ENCODE measurements at places on chromosomes 3 and 15. TPM values are rescaled to one million over a fixed set of nuclear protein-coding genes. Genes with fewer than 3 reads are reported as not detected.

DNA sequence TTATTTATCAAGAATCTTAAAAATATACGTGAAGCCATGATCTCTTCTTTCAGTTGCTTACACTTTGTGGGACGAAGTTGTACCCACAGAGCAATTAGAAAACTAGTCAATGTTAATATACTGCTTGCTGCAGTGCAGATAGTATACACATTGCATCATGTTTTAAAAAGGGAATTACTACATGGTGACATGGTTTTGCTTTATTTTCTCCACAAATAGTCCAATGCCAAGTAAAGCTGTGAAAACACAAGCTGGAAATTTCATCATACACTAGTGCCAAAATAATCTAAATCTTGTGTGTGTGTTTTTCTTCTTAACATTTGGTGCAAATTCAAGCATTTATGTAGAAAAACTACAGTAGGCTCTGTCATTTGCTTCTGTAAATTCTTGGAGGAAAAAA lies 233.0 kb downstream of the EPHA3 start:
- no peak for DNase-seq

DNA sequence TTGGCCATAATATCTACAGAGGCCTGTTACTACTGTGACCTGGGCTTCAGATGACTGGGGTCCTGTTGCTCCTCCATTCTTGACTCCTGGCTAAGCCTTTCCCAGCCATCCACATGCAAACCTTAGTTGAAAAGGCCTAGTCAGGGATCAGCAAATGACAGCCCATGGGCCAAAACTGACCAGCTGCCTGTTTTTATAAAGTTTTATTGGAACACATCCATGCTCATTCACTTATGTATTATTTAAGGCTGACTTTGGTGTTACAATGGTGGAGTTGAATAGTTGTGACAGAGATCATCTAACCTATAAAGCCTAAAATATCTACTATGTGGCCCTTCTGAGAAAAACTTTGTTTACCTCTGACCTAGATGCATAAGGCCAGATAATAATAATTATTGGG lies 16.8 kb upstream of the SLC4A7 start:
- no peak for DNase-seq

DNA sequence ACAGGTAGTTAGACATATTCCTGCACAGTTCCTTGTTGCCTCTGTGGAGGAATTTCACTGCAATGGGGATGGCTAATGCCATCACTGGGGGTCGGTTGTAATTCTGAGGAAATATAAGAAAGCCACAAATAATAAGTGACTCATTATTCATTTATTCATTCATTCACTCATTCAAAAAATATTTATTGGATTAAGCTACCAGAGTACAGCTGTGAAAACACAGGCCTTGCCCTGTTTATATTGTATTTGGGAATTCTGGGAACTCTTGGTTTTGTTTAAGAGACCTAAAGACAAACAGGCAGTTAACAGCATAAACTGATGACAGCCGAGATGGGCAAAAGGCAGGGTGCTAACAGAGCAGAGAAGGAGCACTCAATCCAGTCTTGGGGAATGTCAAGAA lies 23.6 kb downstream of the PTX3 start:
- no peak for DNase-seq

DNA sequence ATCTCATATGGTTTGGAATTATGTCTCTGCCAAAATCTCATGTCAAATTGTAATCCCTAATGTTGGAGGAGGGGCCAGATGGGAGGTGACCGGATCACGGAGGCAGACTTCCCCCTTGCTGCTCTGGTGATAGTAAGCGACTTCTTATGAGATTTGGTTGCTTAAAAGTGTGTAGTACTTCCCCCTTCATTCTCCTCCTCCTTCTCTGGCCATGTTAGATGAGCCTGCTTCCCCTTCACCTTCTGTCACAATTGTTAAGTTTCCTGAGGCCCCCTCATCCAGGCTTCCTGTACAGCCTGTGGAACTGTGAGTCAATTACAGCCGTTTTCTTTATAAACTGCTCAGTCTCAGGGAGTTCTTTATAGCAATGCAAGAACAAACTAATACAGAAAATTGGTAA lies 51.1 kb downstream of the NEDD4 start:
- no peak for DNase-seq

DNA sequence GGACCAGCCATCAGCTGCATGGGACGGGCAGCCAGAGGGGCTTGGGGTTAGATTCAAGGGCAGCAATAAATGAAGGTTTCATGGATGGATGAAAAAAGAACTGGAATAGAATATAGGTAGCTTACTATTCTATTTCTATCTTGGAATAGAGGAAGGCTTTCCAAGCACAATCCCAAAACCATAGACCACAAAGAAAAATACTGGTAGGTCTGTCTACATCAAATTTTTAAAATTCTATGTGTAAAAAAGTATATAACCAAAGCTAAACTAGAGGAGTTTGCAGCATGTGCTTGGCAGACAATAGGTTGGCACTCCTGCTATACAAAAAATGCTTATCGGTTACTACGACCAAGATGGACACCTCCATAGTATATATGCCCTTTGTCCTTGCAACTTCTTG lies 7.2 kb upstream of the FBLN2 start:
- no peak for DNase-seq

GRCh38 chr3:152826476-152826875 lies 8.5 kb upstream of the P2RY1 start:
- no peak for DNase-seq

GRCh38 chr3:149203758-149204157 lies 17.9 kb downstream of the CP start:
- DNase-seq = no peak

- no peak for DNase-seq
Observed at GRCh38 chr3:13881536-13882410, 1.9 kb upstream of the WNT7A start.

GRCh38 chr3:101261506-101261905 lies 58.9 kb downstream of the IMPG2 start:
- no peak for DNase-seq

DNA sequence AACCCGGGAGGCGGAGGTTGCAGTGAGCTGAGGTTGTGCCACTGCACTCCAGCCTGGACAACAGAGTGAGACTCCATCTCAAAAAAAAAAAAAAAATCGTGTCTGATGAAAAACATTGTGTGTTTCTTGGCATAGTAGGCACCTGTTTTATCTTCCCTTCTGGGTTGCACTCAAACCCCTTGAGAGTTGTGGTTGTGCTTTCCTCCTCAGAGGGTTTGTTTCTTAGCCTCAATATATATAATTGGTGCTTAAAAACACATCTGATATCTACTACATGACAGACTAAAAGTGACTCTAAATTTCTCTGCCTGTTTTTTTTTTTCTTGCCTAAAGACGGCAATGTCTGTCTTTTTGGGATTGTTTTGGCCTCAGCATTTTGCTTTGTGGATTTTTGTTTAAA lies 7.6 kb downstream of the NR1D2 start:
- no peak for DNase-seq

GRCh38 chr15:63970621-63971426 lies 75.5 kb downstream of the DAPK2 start:
- no peak for DNase-seq

DNA sequence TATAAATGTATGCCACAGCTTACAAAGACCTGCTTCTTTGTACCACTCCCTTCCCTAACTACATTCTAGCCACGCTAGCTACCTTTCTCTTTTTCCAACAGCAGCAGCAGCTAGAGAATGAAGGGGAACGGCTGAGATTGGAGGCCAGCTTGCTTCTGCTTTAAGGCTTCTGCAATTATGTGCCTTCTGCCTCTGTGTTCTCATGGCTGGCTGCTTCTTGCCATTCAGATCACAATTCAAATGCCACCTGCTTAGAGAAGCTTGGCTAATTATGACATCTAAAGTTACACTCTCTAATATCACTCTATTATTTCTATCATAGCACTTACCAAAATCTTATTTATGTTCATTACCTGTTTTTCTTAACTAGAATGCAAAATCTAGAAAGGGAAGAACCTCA lies 95.2 kb downstream of the RYK start:
- no peak for DNase-seq

The ADAMTS17 gene
- 3.7 TPM for polyA plus RNA-seq

The SLC24A1 gene
- 12.1 TPM for polyA plus RNA-seq

The FILIP1L gene
- 36.3 TPM for polyA plus RNA-seq

The THBS1 gene
- polyA plus RNA-seq = 34.0 TPM

The ADGRG7 gene
- 56.1 TPM for polyA plus RNA-seq

The CHAC1 gene
- polyA plus RNA-seq = 1.4 TPM

The CCR9 gene
- polyA plus RNA-seq = 1.0 TPM
